ENCODE measurements at places on chromosomes 4 and X.

DNA sequence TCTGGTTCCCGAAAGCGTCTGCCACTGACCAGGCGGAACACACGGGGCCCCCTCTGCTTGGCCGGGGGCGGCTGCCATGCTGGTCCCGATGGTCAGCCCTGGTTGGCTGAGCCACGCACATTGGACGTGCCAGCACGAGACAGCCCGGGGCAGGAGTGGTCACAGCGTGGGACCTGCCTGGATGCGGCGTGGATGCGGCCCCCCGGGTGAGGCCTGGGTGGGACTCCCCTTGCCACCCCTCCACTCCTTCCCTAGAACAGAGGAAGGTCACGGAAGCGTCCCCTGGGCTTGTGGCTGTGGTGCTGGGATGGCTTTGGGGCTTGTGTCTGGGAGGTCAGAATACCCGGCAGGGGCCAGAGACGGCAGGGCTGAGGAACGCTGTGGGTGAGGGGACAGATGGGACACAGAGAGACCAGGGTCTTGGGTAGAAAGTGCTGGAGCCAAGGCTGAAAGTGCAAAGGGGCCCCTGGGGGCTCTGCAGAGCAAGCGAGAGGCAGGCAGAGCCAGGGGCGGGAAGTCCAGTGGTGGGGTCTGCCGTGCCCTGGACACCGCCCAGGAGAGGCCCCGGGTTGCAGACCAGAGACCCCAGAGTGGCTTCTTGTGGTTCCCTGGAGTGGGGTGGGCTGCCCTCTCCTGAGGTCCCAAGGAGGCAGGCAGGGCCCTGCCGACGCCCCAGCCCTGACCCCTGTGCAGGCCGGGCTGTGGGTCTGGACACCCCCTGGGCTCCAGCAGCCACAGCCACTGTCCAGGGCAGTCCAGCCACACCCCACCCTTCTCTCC lies 8.6 kb upstream of the CPLX1 start:
- DNase-seq: no peak

DNA sequence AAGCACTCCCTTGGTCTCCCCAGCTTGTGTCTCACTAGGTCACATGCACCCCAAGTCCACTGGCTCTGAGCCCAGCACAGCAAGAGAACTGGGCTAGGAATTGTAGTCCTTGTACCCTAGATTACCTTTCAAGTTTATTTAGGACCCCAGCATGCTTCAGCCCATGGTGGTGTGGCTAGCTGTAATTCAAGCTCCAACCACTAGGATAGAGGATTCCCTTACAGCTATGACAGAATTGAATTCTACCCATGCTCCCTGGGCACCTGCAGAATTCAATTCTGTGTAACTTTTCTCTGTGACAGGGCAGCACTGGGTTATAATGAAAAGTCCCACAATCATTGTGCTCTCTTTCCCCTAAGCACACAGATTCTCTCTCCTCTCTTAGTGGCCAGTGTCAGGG lies 253.8 kb upstream of the DMD start:
- no peak for DNase-seq

DNA sequence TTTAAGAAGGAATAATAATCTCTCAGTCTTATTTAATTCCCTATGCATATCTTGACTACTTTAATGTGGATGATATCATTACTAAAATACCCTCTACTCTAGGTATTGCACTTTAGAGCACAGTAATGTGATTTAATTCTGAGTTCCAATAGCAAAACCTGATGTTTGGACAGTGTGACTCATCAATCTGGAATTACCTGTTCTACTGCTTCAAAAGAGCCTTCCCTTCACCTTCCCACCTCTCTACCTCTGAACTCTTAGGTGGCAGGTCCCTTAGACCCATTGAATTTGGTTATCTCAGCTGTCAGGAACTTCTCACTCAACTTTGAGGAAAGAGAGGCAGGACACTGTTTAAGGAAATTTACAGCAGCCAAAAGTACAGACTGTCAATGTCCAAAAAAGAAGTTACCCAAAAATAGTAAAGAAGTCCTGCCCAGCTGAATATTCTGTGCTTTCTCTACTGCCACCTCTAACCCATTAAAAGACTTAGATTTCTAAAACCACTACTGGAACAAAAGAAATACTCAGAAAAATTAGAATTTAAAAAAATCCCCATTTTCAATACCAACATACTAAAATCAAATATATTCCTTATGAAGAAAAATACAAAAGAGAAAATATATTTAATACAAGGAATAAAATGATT lies 123.1 kb upstream of the GPM6A start:
- no peak for DNase-seq

DNA sequence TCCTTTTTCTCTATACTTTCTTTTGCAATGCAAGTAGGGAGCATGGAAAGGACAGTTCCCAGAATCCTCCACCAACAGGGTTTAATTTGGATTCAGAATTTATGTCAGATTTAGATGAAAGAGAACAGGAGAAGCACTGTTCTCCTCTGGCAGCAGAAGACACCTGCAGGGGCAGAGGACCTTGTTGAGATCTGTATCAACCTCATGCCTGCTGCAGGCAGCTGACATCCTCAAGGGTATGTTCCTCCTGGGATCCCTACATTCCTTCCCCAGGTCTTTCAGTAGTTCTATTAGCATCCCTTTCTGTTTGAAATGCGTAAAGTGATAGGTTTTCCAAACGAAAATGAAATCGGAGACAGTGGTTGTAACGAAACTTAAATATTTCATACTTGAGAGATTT lies 10.6 kb upstream of the GUCY1A1 start:
- no peak for DNase-seq

GRCh38 chr4:48756689-48757220 lies 23.3 kb downstream of the FRYL start:
- no peak for DNase-seq

- DNase-seq: peak; percentile 70
These were observed 10.3 kb downstream of the ATP5ME start for GRCh38 chr4:663438-664428.

GRCh38 chr4:17168571-17168970 lies 270.1 kb upstream of the LDB2 start:
- no peak for DNase-seq

- no peak for DNase-seq
These were observed 505.6 kb downstream of the STIM2 start for GRCh38 chr4:27366104-27366823.

DNA sequence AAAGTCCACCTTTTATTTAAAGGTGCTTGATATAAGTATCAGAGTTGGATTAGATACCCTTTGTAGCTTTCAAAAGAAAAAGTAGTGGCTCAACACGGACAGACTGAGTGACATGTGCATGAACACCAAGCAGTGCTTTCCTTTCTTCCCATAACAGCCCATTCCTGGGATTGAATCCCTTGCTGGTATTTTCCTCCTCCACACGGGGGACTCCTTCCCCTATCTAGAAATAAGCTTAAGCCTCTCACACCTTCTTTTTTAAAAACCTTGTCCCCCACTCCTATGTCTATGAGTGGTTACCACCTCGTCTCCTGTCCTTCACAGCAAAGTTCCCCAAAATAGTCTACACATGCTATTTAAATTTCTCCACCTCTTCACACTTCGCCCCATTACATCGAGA lies 5.1 kb downstream of the AP1S2 start:
- no peak for DNase-seq

- DNase-seq: no peak
These were observed 168.1 kb downstream of the FAT4 start for GRCh38 chr4:125482822-125483221.

- no peak for DNase-seq
These were observed 4.0 kb upstream of the DHX15 start for GRCh38 chr4:24588216-24588954.

- DNase-seq: no peak
These were observed 569.8 kb upstream of the IGFBP7 start for GRCh38 chr4:57679969-57680368.

DNA sequence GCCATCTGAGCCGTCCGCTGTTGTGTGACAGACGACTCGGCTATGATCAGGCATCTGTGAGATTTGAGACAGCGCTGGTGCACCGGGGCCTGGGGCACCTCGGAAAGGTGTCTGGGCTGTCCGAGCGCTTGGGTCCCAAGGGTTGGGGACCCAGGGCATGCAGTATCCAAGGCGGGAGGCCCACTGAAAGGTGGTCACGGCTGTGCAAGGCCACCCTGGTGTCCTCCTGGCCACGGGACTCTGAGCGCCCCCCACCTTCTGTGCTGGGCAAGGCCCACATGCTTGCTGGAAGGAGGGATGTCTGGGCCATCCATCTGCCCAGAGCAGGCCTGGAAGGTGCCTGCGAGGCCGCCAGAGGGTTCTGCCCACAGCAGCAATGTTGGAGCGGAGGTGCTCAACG lies 19.9 kb downstream of the TACC3 start:
- DNase-seq: no peak

DNA sequence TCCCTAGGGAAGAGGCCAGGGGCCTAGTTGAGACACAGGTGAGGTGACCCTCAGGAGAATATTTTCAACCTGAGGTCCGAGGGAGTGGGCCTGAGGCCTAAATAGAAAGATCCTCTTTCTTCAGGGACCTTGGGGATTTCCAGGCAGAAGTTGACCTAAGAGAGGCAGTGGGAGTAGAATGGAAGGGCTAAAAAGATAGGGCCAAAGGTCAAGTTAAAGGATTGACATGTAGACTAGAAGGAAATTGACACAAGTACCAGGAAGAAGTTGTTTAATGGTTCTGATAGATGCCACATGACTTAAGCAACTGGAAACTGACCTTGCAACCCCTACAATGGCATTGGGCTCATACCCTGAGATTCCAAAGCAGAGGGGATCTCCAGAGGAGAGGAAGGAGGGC lies 76.9 kb downstream of the SHROOM3 start:
- DNase-seq: no peak

DNA sequence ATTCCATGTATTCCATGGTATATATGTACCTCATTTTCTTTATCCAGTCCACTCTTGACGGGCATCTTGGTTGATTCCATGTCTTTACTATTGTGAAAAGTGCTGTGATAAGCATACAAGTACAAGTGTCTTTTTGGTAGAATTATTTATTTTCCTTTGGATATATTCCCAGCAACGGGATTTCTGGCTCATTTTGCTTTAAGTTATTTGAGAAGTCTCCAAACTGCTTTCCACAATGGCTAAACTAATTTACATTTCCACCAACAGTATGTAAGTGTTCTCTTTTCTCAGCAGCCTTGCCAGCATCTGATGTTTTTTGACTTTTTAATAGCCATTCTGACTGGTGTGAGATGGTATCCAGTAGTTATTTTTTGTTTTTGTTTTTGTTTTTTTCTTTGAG lies 17.6 kb upstream of the FAT4 start:
- DNase-seq: no peak

GRCh38 chr4:106530024-106530361 lies 161.4 kb upstream of the GIMD1 start:
- no peak for DNase-seq

Measured in stimulated activated CD8-positive, alpha-beta memory T cell treated with anti-CD3 and anti-CD28 coated beads, Interleukin-4, amount 100 ng/mL, for 24 hours (primary cell).